Tongue (tissue), 3 donors: ENCODE measurements at places on chromosomes 5 and 9. TPM values are rescaled to one million over a fixed set of nuclear protein-coding genes. Genes with fewer than 3 reads are reported as not detected.

The SLC34A3 gene
- total RNA-seq, result not detected

The DNLZ gene
- 9.2 TPM for total RNA-seq

The MCTP1 gene
- 41.4 TPM for total RNA-seq

The FOXI1 gene
- total RNA-seq, result not detected

The DENND1A gene
- 24.0 TPM for total RNA-seq

The PCDHGA7 gene
- total RNA-seq, result 6.3 TPM

- peak; percentile 34 for DNase-seq
Observed at GRCh38 chr5:18772475-18772874, 1138.2 kb downstream of the TAF11L14 start.

- no peak for DNase-seq
Observed at GRCh38 chr5:142795251-142795650, 25.1 kb downstream of the ARHGAP26 start.

- peak; percentile 40 for DNase-seq
Observed at GRCh38 chr9:87395804-87396479, 101.7 kb upstream of the DAPK1 start.

DNA sequence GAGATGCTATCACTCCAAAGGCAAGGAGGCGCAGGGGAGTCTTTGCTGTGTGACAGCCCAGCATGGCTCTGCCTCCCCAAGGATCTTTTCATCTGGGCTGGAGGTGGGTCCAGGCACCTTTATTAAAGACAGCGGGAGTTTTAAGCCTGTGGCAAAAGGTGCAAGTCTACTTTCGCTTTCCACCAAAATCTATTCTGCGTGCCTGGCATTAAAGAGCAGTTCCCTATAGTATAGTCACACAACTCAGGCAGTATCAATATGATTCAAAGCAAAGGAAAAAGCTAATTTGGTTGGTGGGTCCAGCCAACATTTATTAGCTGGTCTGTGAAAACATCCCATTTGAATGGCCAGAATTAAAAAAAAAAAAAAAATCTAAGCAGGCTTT lies 398.7 kb downstream of the EBF1 start:
- no peak for DNase-seq

DNA sequence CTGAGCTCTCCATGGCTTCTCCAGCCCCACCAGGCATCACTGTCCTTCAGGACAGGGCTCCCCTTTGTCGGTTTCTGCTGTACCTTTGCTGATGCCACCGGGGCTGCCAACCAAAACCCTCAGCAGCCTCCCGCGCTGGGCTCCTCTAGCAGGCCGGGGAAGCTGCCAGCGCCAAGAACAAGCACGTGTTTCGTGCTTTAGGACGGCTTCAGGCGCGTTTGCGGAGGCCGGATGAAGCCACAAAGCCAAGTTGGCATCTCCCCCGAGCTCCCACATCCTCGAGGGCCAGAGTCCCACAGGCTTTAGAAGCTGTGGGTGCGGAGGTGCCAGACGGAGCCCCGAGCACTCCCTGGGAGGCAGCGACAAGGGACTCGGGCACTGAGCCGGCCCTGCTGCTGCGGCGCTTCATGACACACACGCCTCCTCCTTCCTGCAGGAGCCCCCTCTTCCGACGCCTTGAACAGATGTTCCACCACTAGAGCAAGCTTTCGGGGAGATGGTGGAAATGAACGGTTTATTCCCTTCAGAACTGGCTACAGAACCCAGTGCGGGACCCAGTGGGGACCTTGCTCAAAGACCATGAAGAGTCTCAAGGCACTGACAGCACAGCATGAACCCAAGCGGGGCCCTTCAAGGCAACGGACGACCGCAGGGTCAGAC lies 36.7 kb downstream of the SARDH start:
- peak; percentile 50 for DNase-seq

- DNase-seq, result no peak
Observed at GRCh38 chr5:156835905-156836304, 14.2 kb upstream of the PPP1R2B start.

- no peak for DNase-seq
Observed at GRCh38 chr9:122865300-122865699, 36.9 kb upstream of the PDCL start.

- DNase-seq, result peak; percentile 9
Observed at GRCh38 chr5:166346726-166347374, 1944.6 kb upstream of the WWC1 start.
